ENCODE measurements at places on chromosomes 6 and 20. TPM values are rescaled to one million over a fixed set of nuclear protein-coding genes. Genes with fewer than 3 reads are reported as not detected.

GRCh38 chr20:1856424-1856823 lies 38.8 kb upstream of the SIRPA start:
- H3K4me1 ChIP-seq: peaks cover under 1% of the 10 kb centered on the region
- peaks cover 12% of the 10 kb centered on the region for H3K27me3 ChIP-seq
- H3K4me3 ChIP-seq: no peak overlapping the region
- no peaks in the 10 kb centered on the region for H3K36me3 ChIP-seq

DNA sequence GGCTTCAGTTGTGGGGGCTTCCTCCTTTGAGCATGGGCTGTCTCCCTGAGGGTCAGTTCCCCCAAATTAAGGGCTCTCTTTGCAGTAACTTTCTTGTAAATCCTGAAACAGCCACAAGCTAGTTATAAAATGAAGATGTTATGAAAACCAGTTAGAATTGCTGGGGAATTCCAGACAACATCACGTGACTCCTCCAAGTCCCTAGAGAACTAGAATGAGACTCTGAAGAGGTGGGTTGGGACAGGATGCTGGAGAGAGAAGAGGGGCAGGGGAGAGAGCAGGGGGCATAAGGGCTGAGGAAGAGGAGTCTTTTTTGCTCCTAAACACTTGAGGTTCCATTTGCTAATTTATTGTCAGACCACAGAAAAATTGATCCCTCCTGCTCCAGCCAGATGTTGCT lies 380.3 kb downstream of the DHX35 start:
- no peak overlapping the region for H3K4me3 ChIP-seq
- no peaks in the 10 kb centered on the region for H3K36me3 ChIP-seq
- H3K4me1 ChIP-seq: no peaks in the 10 kb centered on the region
- no peak overlapping the region for H3K27ac ChIP-seq

GRCh38 chr6:106973836-106974335 lies 643 bp downstream of the CD24 start:
- H3K27ac ChIP-seq: no peak overlapping the region
- no peak for DNase-seq
- H3K4me3 ChIP-seq: peak overlapping the region; percentile 83
- H3K4me1 ChIP-seq: peaks cover 16% of the 10 kb centered on the region
- peaks cover 52% of the 10 kb centered on the region for H3K27me3 ChIP-seq

GRCh38 chr20:995170-995569 lies 6.9 kb downstream of the RSPO4 start:
- no peak overlapping the region for H3K27ac ChIP-seq
- peaks cover 5% of the 10 kb centered on the region for H3K4me1 ChIP-seq
- H3K27me3 ChIP-seq: peaks cover 21% of the 10 kb centered on the region

BEND6 gene
- 0.48 TPM for total RNA-seq
